Bronchial epithelial cell (primary cell): ENCODE measurements at places on chromosomes 6 and 20. TPM values are rescaled to one million over a fixed set of nuclear protein-coding genes. Genes with fewer than 3 reads are reported as not detected.

Gene C6orf15
- total RNA-seq: 0.13 TPM in 1 of 2 replicates, not detected in the other

Gene GSTA2
- total RNA-seq: not detected in 2 replicates

Gene C20orf202
- total RNA-seq: not detected in 2 replicates

Gene DOK5
- 0.13 TPM in 1 of 2 replicates, not detected in the other for total RNA-seq

Gene KIF6
- total RNA-seq: not detected in 2 replicates

Gene PHACTR3
- total RNA-seq: 15.0 and 32.0 TPM in 2 replicates

Gene CDSN
- not detected in 2 replicates for total RNA-seq

Gene MEI4
- total RNA-seq: not detected in 2 replicates

Gene PDYN
- not detected in 2 replicates for total RNA-seq

Gene WFDC10B
- not detected in 2 replicates for total RNA-seq

Gene TLDC2
- total RNA-seq: 0.13 and 0.26 TPM in 2 replicates

Gene SLC17A1
- total RNA-seq: not detected in 2 replicates

Gene UBD
- not detected in 2 replicates for total RNA-seq

Gene REV3L
- total RNA-seq: 8.4 and 11.1 TPM in 2 replicates

Gene BPIFB1
- not detected in 2 replicates for total RNA-seq

Gene TAGAP
- under 0.01 TPM in 2 replicates for total RNA-seq

Gene DNMT3B
- total RNA-seq: 0.79 and 2.4 TPM in 2 replicates

Gene GABRR2
- total RNA-seq: under 0.01 and 0.26 TPM in 2 replicates

Gene PROKR2
- not detected in 2 replicates for total RNA-seq

Gene DEFB123
- total RNA-seq: not detected in 2 replicates

Gene RHAG
- total RNA-seq: not detected in 2 replicates

Gene DEF6
- total RNA-seq: 25.0 and 26.0 TPM in 2 replicates

Gene HLA-DQA2
- total RNA-seq: not detected in 2 replicates
